ENCODE measurements at places on chromosomes 12 and 14.

- peak; percentile 45 for DNase-seq
These were observed 24.3 kb downstream of the TSPAN9 start for GRCh38 chr12:3101309-3102024.

GRCh38 chr14:59631237-59631636, 54.6 kb upstream of the CCDC175 start:
- DNase-seq: no peak

DNA sequence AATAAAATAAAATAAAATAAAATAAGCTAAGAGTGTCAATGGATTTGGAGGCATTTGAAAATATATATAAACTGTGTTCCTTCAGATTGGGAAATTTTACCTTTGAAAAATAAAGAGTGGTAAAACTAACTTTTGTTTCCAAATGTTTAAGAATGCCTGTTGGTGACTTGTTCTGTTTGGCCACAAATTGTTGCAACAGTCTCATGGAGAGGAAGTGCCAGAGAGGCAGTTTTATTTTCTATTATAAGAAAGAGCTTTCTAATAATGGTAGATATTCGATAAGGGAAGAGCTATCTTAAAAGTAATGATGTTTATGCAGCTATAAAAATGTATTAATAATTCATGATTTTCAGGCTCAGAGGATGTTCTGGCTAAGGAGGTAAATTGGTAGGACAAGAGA, 68.8 kb upstream of the MDGA2 start:
- no peak for DNase-seq

GRCh38 chr12:23542187-23542586, 407.3 kb downstream of the SOX5 start:
- DNase-seq: no peak

DNA sequence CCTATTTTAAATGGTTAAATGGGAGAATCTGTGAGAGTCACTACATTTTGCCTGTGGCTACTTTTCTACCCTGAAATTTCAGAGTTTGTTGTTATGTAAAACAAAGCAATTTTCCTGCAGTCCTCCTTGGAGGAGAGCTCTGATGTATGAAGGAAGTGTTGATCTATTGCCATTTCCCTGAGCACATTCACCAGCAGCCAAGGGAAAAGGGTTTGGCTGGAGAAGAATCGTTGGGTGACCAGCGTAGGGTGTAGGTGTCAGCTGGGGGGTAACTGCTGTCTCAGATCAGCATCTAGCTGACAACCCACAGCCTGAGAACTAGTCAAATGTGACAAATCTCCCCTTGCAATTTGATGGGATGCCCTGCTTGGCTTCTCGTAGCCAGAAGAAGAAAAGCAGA, 230.5 kb downstream of the PDZRN4 start:
- DNase-seq: no peak

DNA sequence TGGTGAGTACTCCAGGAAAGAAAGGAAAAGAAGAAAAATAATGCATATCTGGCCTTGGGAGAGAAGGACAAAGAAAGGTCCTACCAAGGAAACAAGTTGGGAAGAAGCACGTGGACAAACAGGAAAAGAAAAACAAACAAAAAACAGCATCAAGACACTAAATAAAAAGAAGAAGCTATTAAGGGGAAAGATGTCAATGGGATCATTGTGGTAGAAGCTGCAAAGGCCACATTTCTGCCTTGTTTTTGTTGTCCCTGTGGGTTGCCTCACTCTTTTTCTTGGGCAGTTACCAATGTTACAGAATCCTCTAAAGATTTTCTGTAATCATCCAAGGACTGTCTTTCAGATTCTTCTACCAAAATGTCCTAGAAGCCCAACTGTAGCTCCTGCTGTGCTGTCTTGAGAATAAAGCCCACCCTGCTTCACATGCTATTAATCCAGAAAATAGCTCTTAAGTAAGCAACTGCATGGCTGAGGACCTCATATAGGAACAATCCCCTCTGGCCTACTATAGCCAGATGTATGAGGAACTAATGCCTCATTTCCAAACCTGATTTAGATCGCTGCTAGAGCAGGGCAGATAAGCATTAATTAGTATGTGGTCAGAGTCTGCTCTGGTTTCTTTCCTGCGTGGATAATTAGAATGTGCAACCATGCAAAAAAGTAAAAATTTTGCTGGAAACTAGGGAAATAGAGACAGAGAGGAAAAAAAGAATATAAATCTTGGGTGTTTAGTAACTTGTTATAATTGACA, 10.2 kb upstream of the CPNE8 start:
- no peak for DNase-seq

- DNase-seq: no peak
These were observed 360.5 kb upstream of the TMPO start for GRCh38 chr12:98154850-98155249.

DNA sequence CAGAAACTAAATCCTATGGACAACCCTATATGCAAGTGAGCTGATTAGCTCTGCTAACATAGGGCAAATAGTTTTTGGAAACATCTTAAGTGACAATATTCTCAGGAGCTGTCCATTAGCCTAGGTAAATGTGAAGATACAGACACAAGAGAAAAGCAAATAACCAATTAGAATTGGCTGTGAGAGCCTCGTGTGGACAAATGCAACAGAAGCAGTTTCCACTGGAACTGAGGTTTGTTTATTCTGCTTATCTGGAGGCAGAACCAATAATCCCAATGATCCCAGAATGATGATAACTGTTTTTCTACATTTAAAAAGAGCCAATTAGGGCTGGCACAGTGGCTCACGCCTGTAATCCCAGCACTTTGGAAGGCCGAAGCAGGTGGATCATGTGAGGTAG, 43.2 kb upstream of the YAF2 start:
- no peak for DNase-seq

GRCh38 chr12:92080911-92081285, 64.7 kb downstream of the BTG1 start:
- DNase-seq: peak; percentile 64

DNA sequence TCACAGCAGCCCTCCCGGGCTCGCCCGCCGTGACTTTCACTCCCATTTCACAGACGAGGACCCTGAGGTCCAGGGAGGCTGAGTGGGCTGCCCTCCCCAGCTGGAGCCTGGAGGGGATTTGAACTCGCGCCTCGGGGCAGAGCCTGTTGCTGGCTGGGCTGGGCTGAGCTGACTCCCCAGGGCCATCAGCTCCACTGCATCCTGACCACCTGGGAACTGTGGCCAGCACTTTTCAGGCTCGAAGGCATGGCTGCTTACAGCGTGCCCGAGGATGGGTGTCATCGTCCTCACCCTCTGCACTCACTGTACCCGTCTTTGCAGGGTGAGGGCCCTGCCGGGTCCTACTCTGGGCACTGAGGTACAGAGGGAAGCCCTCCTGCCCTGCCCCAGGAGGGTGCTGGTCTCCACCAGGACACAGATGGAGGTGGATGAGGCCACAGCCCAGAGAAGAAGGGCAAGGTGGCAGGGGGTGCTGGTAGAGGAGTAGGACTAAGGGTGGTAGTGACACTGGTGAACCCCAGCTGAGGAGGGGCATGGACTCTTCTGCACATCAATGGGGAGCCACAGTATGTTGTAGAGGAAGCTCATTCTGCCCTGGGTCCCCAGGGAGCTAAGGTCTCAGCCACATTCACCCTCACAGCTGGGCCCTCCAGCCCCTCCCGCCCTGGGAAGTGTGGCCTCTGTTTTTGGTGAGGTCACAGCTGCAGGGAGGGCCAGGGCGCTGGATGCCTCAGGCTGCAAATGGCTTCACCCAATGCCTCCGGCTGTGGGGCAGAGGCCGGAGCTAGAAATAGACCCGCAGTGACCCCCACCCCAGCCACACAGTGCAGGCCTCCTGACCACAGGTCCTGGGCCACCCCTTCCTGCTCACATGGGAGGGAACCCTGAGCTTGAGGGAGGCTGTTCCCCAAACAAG, 365.1 kb upstream of the SFSWAP start:
- DNase-seq: no peak

DNA sequence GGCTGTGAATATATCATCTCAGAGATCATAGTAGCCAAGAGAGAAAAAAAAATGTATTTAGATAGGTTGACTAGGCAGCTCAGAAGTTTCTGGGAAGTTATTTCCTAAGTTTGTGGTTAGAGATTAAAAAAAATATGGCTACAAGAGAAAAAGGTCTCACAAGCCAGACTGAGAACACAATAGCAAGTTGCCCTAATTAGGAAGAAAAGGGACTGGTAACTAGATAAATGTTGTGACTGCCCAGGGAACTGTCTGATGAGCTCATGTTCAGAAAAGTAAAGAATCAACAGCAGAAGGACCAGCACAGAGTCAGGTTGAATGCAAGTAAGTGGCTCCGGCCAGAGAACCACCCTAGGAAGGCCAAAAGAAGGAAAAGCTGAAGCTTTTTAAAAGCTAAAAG, 256.6 kb downstream of the PRKD1 start:
- peak; percentile 68 for DNase-seq

- no peak for DNase-seq
These were observed 2.9 kb downstream of the MMP17 start for GRCh38 chr12:131830914-131831571.

DNA sequence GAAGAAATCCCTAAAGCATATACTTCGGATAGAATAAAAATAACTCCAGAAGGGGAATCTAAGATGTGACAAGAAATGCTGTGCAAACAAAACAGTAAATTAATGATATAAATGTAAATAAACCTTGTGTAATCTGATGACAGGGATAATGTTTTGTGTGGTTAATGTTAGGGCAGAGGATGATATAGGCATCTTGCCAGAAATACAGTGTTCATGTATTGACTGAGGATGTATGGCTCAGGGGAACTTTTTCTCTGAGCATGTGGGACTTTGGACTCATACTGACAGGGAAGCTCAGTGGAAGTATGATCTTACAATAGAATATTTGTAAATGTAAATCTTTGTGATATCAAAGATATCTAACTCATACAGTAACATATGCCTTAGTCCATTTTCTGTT, 420.2 kb downstream of the TMTC2 start:
- no peak for DNase-seq

DNA sequence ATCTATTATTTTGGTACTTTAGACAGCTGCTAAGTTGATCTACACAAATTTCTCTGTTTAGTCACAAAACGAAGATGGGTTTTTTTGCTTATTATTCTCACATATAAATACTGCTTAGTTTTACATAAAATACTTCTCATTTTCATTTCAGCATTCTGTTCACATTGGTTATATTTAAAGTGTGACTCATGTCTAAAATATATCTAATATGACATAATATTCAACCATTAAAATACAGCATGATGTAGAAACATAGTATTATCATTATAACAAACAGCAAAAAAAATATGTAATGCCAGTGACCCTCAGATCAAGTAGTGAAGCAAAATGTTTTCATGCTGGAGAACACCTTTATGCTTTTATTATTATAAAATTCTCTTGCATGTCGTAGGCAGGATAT, 63.7 kb downstream of the SH2B3 start:
- no peak for DNase-seq

DNA sequence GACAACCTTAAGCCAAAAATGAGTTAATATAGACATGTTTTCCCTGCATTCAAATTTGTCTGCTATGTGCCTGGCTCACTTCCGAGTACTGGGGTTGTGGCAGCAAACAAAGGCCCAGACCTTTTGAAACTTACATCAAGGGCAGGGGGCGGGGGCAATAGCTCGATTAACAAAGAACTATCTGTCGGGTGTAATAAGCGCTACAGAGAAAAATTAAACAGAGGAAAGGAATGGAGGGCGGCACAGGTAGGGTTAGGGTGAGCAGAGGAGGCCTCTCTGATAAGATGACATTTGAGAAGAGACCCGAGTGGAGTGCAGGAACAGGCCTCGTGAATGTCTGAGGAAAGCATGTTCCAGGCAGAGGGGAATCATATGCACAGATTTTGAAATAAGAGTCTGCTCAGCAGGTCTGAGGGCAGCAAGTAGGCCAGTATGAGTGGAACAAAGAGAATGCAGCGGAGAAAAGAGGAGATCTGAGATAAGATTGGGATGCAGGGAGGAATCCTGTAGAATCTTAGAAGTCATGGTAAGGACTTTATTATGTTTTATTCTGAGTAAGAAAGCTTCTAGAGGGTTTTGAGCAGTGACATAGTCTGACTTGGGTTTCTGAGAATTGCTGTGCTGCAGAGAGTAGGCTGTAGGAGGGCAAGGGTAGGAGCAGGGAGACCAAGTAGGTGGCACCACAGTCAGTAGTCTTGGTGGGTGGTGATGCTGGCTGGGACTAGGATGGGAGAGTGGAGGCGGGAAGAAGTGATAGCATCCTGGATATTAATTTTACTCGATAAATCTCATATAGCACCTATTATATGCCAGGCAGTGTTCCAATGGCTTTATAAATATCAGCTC, 52.6 kb downstream of the BICDL1 start:
- no peak for DNase-seq

DNA sequence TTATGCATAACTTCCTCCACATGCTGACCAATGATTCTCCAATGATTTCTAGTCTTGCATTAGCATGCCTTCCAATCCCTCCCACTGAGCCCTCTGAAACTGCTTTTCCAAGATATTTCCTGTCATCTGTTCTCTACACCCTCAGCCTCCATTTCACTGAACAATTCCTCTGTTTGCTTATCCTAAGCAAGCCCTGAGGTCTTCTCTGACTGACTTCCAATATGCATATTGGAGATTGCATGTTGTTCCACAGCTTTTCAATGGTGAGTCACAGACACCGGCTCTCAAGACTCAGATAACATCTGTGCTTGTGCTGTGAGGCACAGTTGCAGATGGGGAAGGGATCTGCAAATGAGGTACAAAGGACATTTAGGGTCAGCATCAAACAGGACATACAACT, 141.0 kb downstream of the SLC16A7 start:
- DNase-seq: peak; percentile 95

GRCh38 chr14:99576761-99577705, 27.0 kb downstream of the CCDC85C start:
- DNase-seq: peak; percentile 34

GRCh38 chr12:65367396-65367795, 88.9 kb downstream of the MSRB3 start:
- DNase-seq: no peak

DNA sequence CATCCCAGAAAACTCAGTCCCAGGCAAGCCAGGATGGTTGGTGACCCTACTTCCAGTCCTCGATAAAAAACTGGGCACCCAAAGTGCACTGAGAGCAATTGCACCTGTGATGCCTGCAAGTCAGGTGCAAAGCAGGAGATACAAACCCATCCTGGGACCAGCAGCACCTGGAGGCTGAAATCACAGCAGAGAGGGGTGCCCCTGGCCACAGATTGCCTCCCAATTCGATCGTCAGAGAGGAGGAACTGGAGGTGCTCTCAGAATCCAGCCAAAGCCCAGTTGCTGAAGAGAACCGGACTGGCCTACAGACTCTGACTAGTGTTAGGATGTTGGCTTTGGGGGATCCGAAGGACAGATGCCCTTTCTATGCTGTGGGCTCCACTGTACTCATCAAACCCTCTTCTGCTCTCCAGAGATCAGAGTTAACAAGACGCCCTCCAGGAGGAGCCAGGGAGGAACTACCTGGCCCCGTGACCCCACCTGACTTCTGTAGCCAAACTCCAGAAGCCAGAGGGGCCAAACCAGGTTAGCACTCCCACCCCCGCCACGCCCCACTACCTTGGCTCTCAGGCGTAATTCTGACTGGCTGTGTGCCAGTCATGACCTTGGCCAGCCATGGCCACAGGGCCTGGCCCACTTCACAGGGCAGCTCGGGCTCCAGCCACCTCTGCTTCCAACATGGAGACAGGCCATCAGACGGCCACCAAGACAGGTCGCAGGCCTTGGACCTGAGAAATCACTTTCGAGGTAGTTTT, 284.5 kb upstream of the RTL1 start:
- DNase-seq: no peak
